A549 treated with Mapracorat at 1 μM for 4 hours (cell line): ENCODE measurements at places on chromosomes 12 and 14. TPM values are rescaled to one million over a fixed set of nuclear protein-coding genes. Genes with fewer than 3 reads are reported as not detected.

The PTCSC3 gene
- total RNA-seq, result not detected in 5 replicates

The NEK9 gene
- total RNA-seq, result 26.7 to 35.4 TPM (median 34.2 TPM) in 5 replicates

The ERP27 gene
- total RNA-seq, result not detected in 5 replicates

The RND1 gene
- total RNA-seq, result 4.3 to 8.4 TPM (median 5.8 TPM) in 5 replicates

The CREBL2 gene
- 17.3 to 19.8 TPM (median 19.1 TPM) in 5 replicates for total RNA-seq

The KRT77 gene
- total RNA-seq, result not detected in 5 replicates

The CHGA gene
- 1.0 to 2.0 TPM (median 1.6 TPM) in 5 replicates for total RNA-seq

The AICDA gene
- total RNA-seq, result 0.07 to 0.48 TPM (median 0.14 TPM) in 5 replicates

The PWP1 gene
- 86.1 to 105 TPM (median 92.9 TPM) in 5 replicates for total RNA-seq

The PRPF40B gene
- total RNA-seq, result 4.5 to 7.4 TPM (median 6.5 TPM) in 5 replicates

The ADAM20 gene
- total RNA-seq, result not detected in 5 replicates

The PLEKHG7 gene
- not detected in 5 replicates for total RNA-seq

The CEP83 gene
- 6.4 to 8.2 TPM (median 7.2 TPM) in 5 replicates for total RNA-seq

The RD3L gene
- total RNA-seq, result not detected in 5 replicates

The RNASE7 gene
- not detected in 5 replicates for total RNA-seq

The MANSC4 gene
- not detected in 5 replicates for total RNA-seq

The CDCA4 gene
- total RNA-seq, result 43.4 to 55.1 TPM (median 53.2 TPM) in 5 replicates

The MGP gene
- total RNA-seq, result not detected in 5 replicates

The SRRM4 gene
- total RNA-seq, result not detected in 5 replicates

The BMP4 gene
- 1.5 to 2.2 TPM (median 2.0 TPM) in 5 replicates for total RNA-seq

The SMCO2 gene
- 0.17 to 0.69 TPM (median 0.26 TPM) in 3 of 5 replicates, not detected in the others for total RNA-seq

The ARPC3 gene
- 441 to 718 TPM (median 446 TPM) in 5 replicates for total RNA-seq

The CBLN3 gene
- total RNA-seq, result 0.77 to 1.2 TPM (median 1.1 TPM) in 5 replicates

The ASPG gene
- total RNA-seq, result 0.13 to 0.72 TPM in 2 of 5 replicates, not detected in the others

The AQP6 gene
- 0.11 TPM in 1 of 5 replicates, not detected in the others for total RNA-seq

The LRCOL1 gene
- total RNA-seq, result not detected in 5 replicates

The HOXC12 gene
- not detected in 5 replicates for total RNA-seq

The CMA1 gene
- not detected in 5 replicates for total RNA-seq

The LRRIQ1 gene
- total RNA-seq, result 0.42 to 0.82 TPM (median 0.62 TPM) in 5 replicates

The CLMN gene
- total RNA-seq, result 4.2 to 6.4 TPM (median 5.2 TPM) in 5 replicates

The ARHGAP9 gene
- 0.19 to 0.83 TPM (median 0.35 TPM) in 5 replicates for total RNA-seq

The IGFBP6 gene
- total RNA-seq, result 157 to 250 TPM (median 241 TPM) in 5 replicates

The KRT71 gene
- total RNA-seq, result not detected in 5 replicates

The MGST1 gene
- 723 to 889 TPM (median 758 TPM) in 5 replicates for total RNA-seq

The AACS gene
- 16.8 to 20.2 TPM (median 19.0 TPM) in 5 replicates for total RNA-seq

The RAB2B gene
- total RNA-seq, result 10.2 to 13.5 TPM (median 11.6 TPM) in 5 replicates

The KMT2D gene
- 32.9 to 40.7 TPM (median 36.5 TPM) in 5 replicates for total RNA-seq

The GTF2A1 gene
- 10.7 to 15.4 TPM (median 12.9 TPM) in 5 replicates for total RNA-seq

The CLEC4E gene
- 0.15 to 0.24 TPM (median 0.17 TPM) in 4 of 5 replicates, not detected in the other for total RNA-seq

The PMCH gene
- total RNA-seq, result not detected in 5 replicates

The TAS2R9 gene
- not detected in 5 replicates for total RNA-seq

The PAH gene
- total RNA-seq, result not detected in 5 replicates

The SIX6 gene
- total RNA-seq, result not detected in 5 replicates

The SETD1B gene
- 8.3 to 14.4 TPM (median 12.3 TPM) in 5 replicates for total RNA-seq

The GPR33 gene
- total RNA-seq, result not detected in 5 replicates

The GSKIP gene
- 16.4 to 26.5 TPM (median 22.5 TPM) in 5 replicates for total RNA-seq

The INHBC gene
- not detected in 5 replicates for total RNA-seq

The CFAP54 gene
- 0.59 to 1.6 TPM (median 1.4 TPM) in 5 replicates for total RNA-seq

The MGAT4C gene
- total RNA-seq, result 0.04 to 0.08 TPM in 2 of 5 replicates, not detected in the others

The OR4E1 gene
- not detected in 5 replicates for total RNA-seq

The GRIP1 gene
- 1.4 to 2.6 TPM (median 1.6 TPM) in 5 replicates for total RNA-seq

The PARPBP gene
- 16.6 to 23.5 TPM (median 19.2 TPM) in 5 replicates for total RNA-seq

The B4GALNT3 gene
- 0.35 to 1.1 TPM (median 0.68 TPM) in 5 replicates for total RNA-seq

The GLI1 gene
- 5.7 to 7.0 TPM (median 6.5 TPM) in 5 replicates for total RNA-seq

The OVCH1 gene
- total RNA-seq, result not detected in 5 replicates

The CISTR gene
- not detected in 5 replicates for total RNA-seq

The GLT8D2 gene
- total RNA-seq, result 0.19 to 0.28 TPM (median 0.22 TPM) in 5 replicates
